ENCODE measurements at places on chromosomes 2 and 18.

GRCh38 chr2:197704434-197705120 lies 592 bp upstream of the MARS2 start:
- no peak for DNase-seq

DNA sequence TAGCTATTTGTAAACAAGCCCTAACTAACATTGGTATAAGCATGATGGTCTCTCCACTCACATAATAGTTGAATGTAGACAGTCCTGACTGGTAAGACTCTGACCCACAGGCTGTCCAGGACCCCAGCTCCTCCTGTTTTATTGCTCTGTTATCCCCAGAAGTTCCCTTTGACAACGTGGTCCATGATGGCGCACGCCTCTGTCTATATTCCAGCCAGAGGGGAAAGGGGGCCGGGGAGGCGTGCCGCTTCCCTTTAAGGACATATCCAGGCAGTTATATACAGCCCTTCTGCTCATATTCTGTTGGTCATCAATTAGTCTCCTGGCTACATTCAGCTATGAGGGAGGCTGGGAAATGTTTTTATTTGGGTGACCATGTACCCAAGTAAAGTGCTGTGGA lies 6.7 kb downstream of the DYSF start:
- DNase-seq = no peak

GRCh38 chr2:232030229-232030628 lies 68.7 kb downstream of the DIS3L2 start:
- no peak for DNase-seq

GRCh38 chr18:65748321-65748720 lies 2.5 kb upstream of the CDH7 start:
- DNase-seq = no peak

- no peak for DNase-seq
Measured at GRCh38 chr2:239519089-239519920, 118.5 kb upstream of the HDAC4 start.

DNA sequence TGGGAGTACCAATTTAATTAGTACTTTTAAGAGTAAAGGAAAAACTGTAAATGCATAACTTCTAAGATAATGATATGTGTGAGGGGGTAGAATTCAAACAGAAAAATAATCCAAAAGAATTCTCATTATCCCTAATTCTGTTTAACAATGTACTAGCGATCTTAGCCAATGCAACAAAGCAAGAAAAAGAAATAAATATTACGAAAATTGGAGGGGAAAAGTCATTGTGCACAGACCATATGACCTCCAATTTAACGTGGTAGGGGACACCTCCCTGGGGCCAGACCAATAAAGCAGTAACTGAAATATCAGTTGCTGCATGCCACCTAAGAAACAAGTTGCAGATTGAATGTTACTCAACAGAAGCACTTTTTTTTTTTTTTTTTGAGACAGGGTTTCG lies 25.9 kb upstream of the PEX13 start:
- DNase-seq = no peak

DNA sequence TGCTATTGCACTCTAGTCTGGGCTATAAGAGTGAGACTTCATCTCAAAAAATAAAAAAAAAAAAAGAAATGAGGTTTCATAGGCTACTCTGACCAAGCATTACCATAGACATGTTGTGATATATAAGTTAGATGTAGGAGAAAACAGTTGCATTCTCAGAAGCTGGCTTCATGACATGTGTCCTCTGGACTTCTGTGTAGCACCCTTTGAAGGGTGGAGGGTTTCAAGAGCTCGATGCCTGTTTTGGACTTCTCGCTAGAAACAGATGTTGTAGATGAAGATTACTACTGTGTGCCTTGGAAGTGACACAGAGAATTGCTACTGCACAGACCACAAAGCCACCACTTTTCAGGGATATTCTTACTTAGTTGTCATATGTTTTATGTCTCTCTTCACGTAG lies 91.0 kb downstream of the TMEM247 start:
- DNase-seq = no peak

GRCh38 chr2:2828774-2829368 lies 497.8 kb upstream of the MYT1L start:
- no peak for DNase-seq

DNA sequence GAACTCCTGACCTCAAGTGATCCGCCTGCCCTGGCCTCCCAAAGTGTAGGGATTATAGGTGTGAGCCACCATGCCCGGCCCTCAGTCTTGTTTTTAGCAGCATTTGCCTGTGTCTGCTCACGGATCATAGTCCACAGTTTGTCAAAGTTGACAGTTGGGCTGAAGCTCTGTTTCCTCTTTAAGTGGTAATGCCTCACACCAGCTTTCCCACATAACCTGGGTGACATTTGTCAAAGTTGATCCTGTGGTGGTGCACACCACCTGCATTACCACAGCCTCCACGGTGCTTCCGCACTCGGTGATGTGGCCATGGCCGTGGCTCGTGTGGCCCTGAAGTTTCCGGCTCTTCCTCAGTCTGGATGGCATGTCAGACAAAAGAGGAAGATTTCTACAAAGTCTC lies 27.1 kb downstream of the RAB31 start:
- DNase-seq = no peak

GRCh38 chr2:3493615-3494007 lies 25.7 kb downstream of the ADI1 start:
- no peak for DNase-seq

Data from stimulated activated CD8-positive, alpha-beta memory T cell treated with anti-CD3 and anti-CD28 coated beads, Interleukin-12 subunit alpha, Interleukin-12 subunit beta, amount 100 ng/mL, for 4 hours (primary cell).